CD4-positive, alpha-beta T cell (primary cell): ENCODE measurements at places on chromosomes 12 and 14. TPM values are rescaled to one million over a fixed set of nuclear protein-coding genes. Genes with fewer than 3 reads are reported as not detected.

GRCh38 chr14:70995211-70995610, 88.0 kb downstream of the PCNX1 start:
- no peak for DNase-seq

GRCh38 chr14:46596236-46596635, 55.3 kb downstream of the RPL10L start:
- DNase-seq: no peak

The ACACB gene
- 32.2 TPM for total RNA-seq

- DNase-seq: peak; percentile 56
These were observed 9.6 kb downstream of the PTPN6 start for GRCh38 chr12:6960593-6961277.

The KRT71 gene
- not detected for total RNA-seq

DNA sequence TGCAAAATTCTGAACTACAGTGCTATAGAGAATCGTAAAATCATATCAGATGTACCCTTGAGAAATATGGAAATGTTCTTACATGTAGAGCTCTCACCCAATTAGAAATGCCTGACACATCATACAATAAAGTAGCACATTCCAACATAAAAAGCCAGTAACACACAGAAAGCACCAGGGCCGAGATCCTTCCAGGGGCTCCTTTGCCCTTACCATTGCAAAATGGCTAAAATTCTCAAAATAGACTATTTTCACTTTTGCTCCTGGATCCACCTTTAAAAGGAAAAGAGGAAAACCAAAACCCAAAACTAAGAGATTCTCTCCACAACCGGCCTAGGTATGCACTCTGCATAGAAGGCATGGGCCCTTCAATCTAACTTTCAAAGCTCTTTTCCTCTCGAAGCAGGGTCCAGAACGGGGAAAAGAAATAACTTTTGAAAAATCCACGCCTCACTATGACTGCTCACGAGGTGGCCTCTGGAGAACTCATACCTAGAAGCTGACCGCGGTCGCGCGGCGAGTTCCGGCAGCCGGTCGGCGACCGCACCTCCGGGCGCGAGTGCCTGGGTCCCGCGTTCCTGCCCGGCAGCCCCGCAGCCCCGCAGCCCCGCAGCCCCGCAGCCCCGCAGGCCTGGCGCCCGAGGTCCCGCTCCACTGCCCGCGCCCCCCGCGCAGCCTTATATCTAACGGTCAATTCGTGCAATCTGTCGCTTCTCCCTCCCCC, 2.7 kb downstream of the OTX2 start:
- no peak for DNase-seq
